ENCODE measurements at places on chromosomes 12 and 14.

- H3K27ac ChIP-seq = no peak overlapping the region
- no peaks in the 10 kb centered on the region for H3K27me3 ChIP-seq
- no peak overlapping the region for H3K4me3 ChIP-seq
- H3K4me1 ChIP-seq = no peaks in the 10 kb centered on the region
- no peaks in the 10 kb centered on the region for H3K36me3 ChIP-seq
These were observed 86.4 kb upstream of the RPH3A start for GRCh38 chr12:112705037-112705632.

DNA sequence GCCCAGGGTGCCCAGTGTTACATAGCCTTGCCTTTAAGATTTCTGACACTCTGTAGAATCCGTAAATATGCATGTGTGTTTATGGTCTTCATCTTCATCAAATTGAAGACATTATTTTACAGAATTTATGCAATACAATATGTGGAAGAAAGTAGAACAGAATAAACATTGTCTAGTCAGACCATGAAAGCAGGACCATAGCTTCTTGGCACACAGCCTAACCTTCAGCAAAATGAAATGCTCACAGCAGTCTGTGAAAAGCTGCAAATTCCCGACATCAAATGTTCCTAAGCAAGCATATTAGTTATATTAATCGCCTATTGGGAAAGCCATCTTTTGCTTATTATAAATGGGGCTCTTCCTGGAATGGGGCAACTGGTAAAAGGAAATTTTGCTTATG is 111.3 kb upstream of the GARIN2 start:
- H3K27me3 ChIP-seq = no peaks in the 10 kb centered on the region
- H3K27ac ChIP-seq = no peak overlapping the region
- no peaks in the 10 kb centered on the region for H3K36me3 ChIP-seq
- no peak overlapping the region for H3K4me3 ChIP-seq
- no peaks in the 10 kb centered on the region for H3K4me1 ChIP-seq
- no peak for DNase-seq

GRCh38 chr14:31933716-31934115 is 143.4 kb upstream of the ARHGAP5 start:
- H3K27ac ChIP-seq = no peak overlapping the region
- H3K27me3 ChIP-seq = no peaks in the 10 kb centered on the region
- no peak for DNase-seq
- no peak overlapping the region for H3K4me3 ChIP-seq

DNA sequence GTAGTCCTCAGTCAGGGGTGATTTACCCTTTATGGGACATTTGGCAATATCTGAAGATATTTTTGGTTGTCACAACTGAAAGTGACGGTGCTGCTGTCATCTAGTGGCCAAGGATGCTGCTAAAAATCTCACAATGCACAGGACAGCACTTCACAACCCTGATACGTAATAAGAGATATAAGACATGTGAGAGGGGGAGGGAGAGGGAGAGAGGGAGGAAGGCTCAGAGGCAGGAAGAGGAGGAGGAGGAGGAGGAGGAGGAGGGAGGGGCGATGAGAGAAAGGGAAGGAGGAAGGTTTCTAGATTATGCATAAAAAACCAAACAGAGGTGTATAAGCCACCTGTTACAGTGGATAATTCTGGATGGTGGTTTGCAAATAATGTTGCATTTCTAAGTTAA is 14.3 kb downstream of the MYL2 start:
- no peaks in the 10 kb centered on the region for H3K36me3 ChIP-seq
- no peaks in the 10 kb centered on the region for H3K27me3 ChIP-seq
- no peak overlapping the region for H3K4me3 ChIP-seq
- DNase-seq = no peak
- no peak overlapping the region for H3K27ac ChIP-seq

- DNase-seq = no peak
- no peaks in the 10 kb centered on the region for H3K36me3 ChIP-seq
- H3K4me1 ChIP-seq = no peaks in the 10 kb centered on the region
- no peak overlapping the region for H3K27ac ChIP-seq
- no peak overlapping the region for H3K4me3 ChIP-seq
- H3K27me3 ChIP-seq = no peaks in the 10 kb centered on the region
These were observed 13.3 kb upstream of the ANAPC5 start for GRCh38 chr12:121365416-121366062.

DNA sequence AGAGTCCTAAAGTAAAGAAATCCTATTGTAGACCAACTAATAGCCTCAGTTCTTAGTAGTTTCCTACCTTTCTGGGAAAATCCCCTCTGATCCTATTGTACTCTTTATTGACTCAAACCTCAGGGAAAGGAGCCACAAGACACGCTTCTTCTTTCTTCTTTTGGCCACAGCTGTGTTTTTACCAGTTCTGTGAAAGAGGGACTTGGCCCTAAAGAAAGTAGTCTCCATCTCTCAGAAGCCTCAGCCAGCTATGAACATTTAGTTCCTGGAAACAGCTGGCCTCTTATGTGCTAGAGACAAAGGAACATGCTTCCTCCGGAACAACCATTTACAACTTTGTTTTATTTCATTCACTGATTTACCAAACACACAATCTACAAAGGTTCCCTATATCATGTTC is 66.1 kb upstream of the ARID2 start:
- no peaks in the 10 kb centered on the region for H3K36me3 ChIP-seq
- no peaks in the 10 kb centered on the region for H3K27me3 ChIP-seq
- no peak overlapping the region for H3K4me3 ChIP-seq
- H3K27ac ChIP-seq = no peak overlapping the region
- DNase-seq = no peak

- peaks cover 7% of the 10 kb centered on the region for H3K4me1 ChIP-seq
- peaks cover 4% of the 10 kb centered on the region for H3K36me3 ChIP-seq
- no peak overlapping the region for H3K4me3 ChIP-seq
- no peak for DNase-seq
These were observed 80.0 kb downstream of the LGMN start for GRCh38 chr14:92668276-92668973.

- no peaks in the 10 kb centered on the region for H3K36me3 ChIP-seq
- H3K27me3 ChIP-seq = no peaks in the 10 kb centered on the region
- no peaks in the 10 kb centered on the region for H3K4me1 ChIP-seq
- DNase-seq = no peak
- H3K4me3 ChIP-seq = no peak overlapping the region
These were observed 75.0 kb upstream of the MAP1LC3B2 start for GRCh38 chr12:116483959-116484750.

GRCh38 chr14:67357186-67357968 is 2.2 kb downstream of the ATP6V1D start:
- peak overlapping the region; percentile 85 for H3K4me3 ChIP-seq
- no peak overlapping the region for H3K27ac ChIP-seq
- no peaks in the 10 kb centered on the region for H3K27me3 ChIP-seq
- H3K4me1 ChIP-seq = peaks cover 42% of the 10 kb centered on the region
- peaks cover 12% of the 10 kb centered on the region for H3K36me3 ChIP-seq

GRCh38 chr14:73935666-73936065 is 14.2 kb downstream of the FAM161B start:
- no peak overlapping the region for H3K27ac ChIP-seq
- no peak for DNase-seq
- peaks cover 26% of the 10 kb centered on the region for H3K36me3 ChIP-seq
- H3K4me1 ChIP-seq = no peaks in the 10 kb centered on the region

DNA sequence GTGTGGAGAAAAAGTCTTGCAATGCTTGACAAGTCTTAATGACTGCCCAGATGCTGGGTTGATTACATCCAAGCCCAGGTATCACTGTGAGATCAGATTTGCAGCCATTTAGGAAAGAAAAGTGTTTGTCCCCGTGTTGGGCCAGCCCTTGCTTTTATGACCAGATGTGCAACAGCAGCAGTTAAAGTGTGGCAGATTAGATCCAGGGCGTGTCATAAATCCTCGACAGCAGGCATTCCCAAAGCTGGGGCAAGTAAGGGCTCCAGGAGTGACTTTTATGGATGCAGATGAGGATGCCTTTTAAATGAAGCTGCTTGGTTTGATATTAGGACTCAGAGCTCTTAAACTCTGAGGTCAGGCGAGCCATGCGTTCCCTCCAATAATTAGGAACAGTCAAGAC is 1.7 kb downstream of the SMOC1 start:
- no peaks in the 10 kb centered on the region for H3K4me1 ChIP-seq
- DNase-seq = no peak
- no peak overlapping the region for H3K27ac ChIP-seq
- peaks cover 5% of the 10 kb centered on the region for H3K27me3 ChIP-seq
- no peak overlapping the region for H3K4me3 ChIP-seq

- DNase-seq = no peak
- no peaks in the 10 kb centered on the region for H3K36me3 ChIP-seq
- no peak overlapping the region for H3K4me3 ChIP-seq
- H3K4me1 ChIP-seq = no peaks in the 10 kb centered on the region
- H3K27me3 ChIP-seq = no peaks in the 10 kb centered on the region
These were observed 770.8 kb upstream of the ALG10B start for GRCh38 chr12:37545759-37546158.

- no peak for DNase-seq
- H3K36me3 ChIP-seq = no peaks in the 10 kb centered on the region
- H3K4me1 ChIP-seq = peaks cover 15% of the 10 kb centered on the region
- H3K27me3 ChIP-seq = no peaks in the 10 kb centered on the region
- H3K27ac ChIP-seq = no peak overlapping the region
These were observed 24.3 kb downstream of the CNOT2 start for GRCh38 chr12:70267550-70267949.

DNA sequence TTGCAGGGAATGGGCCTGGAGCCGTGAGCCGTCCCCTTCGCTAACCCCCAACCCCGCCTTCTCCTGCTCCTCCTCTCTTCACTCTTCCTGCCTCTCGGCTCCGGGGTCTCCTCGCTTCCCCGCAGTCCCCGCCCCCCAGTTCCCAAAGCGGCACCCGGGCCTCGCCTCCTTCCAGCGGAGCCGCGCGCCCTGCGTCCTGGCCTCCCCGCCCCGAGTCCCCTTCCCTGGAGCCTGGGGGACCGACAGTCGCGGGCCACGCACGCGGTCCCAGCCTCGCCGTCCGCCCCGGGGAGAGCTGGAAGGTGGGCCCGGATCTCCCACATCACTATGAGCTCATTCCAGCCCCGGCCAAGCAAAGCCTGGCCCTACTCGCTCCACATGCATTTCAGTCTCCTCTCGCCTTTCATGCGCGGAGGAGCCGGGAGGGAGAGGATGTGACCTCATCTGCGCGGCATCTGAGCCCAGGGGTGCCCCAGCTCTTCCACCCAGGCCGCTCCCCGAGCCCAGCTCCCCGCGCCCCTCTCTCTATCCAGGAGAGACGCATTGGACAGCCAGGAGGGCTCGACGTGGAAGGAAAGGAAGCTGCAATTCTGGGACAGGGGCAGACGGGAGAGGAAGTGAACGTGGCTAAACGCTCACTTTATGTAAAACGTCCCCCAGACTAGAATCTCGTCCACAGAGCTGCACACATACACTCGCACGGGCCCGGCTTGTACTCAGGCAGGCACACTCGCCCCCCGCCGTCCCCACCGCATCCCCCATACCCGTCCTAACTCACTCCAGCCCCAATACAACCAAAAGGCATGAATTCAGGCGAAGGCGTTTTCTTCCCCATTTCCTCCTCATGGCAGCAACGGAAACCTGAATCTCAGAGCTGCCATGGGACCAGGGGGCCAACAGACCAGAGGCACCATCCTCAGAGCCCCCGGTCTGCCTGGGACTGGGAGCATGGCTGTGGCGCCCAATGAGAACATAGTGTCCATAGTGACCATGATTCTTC is 108.7 kb upstream of the CCND2 start:
- DNase-seq = peak; percentile 25
- no peaks in the 10 kb centered on the region for H3K36me3 ChIP-seq
- H3K27ac ChIP-seq = peak overlapping the region; percentile 38
- H3K27me3 ChIP-seq = no peaks in the 10 kb centered on the region
- no peaks in the 10 kb centered on the region for H3K4me1 ChIP-seq

GRCh38 chr12:99455350-99456035 is 192.1 kb upstream of the GARIN6 start:
- no peaks in the 10 kb centered on the region for H3K4me1 ChIP-seq
- DNase-seq = no peak
- H3K4me3 ChIP-seq = no peak overlapping the region
- H3K27me3 ChIP-seq = no peaks in the 10 kb centered on the region

DNA sequence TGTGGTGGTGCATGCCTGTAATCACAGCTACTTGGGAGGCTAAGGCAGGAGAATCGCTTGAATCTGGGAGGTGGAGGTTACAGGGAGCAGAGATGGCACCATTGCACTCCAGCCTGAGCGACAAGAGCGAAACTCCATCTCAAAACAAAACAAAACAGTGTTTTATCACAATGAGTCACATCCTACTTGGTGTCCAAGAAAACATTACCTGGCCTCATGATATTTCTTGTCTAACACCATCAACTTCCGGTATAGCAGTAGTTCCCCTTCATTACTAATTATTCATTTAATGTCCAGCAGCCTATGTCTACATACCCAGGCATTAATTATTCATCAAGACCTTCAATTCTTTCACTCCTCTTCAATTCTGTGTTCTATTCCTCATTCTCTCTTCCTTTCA is 115.5 kb downstream of the CCDC59 start:
- H3K27me3 ChIP-seq = no peaks in the 10 kb centered on the region
- DNase-seq = no peak
- no peaks in the 10 kb centered on the region for H3K36me3 ChIP-seq
- H3K4me1 ChIP-seq = no peaks in the 10 kb centered on the region
- H3K27ac ChIP-seq = no peak overlapping the region

DNA sequence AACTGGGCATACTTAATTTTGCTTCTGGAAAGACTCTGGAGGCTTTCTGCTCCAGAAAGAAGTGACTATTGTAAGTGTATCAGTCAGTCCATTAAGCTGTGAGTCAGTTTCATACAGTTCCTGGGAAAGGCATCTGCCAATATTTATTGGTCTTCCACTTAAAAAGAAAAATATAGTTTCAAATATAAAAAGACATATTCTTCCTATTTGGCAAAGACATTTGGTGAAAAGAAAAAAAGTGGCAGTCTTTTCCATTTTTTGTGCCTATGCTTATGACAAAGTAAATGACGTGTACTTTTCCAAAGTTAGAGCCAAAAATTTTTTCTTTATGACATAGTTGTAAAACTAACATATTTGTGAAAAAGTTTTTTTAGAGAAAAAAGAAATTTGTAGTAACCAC is 12.3 kb downstream of the TMEM30B start:
- H3K4me3 ChIP-seq = no peak overlapping the region
- H3K27ac ChIP-seq = no peak overlapping the region
- no peak for DNase-seq
- H3K36me3 ChIP-seq = no peaks in the 10 kb centered on the region
- H3K27me3 ChIP-seq = no peaks in the 10 kb centered on the region

GRCh38 chr12:69515394-69515930 is 45.3 kb downstream of the FRS2 start:
- H3K4me1 ChIP-seq = peaks cover 40% of the 10 kb centered on the region
- H3K4me3 ChIP-seq = no peak overlapping the region
- H3K27ac ChIP-seq = no peak overlapping the region
- no peaks in the 10 kb centered on the region for H3K27me3 ChIP-seq
